ENCODE measurements at places on chromosomes 2 and 18.

GRCh38 chr2:3483227-3483985, 35.9 kb downstream of the ADI1 start:
- DNase-seq: no peak

DNA sequence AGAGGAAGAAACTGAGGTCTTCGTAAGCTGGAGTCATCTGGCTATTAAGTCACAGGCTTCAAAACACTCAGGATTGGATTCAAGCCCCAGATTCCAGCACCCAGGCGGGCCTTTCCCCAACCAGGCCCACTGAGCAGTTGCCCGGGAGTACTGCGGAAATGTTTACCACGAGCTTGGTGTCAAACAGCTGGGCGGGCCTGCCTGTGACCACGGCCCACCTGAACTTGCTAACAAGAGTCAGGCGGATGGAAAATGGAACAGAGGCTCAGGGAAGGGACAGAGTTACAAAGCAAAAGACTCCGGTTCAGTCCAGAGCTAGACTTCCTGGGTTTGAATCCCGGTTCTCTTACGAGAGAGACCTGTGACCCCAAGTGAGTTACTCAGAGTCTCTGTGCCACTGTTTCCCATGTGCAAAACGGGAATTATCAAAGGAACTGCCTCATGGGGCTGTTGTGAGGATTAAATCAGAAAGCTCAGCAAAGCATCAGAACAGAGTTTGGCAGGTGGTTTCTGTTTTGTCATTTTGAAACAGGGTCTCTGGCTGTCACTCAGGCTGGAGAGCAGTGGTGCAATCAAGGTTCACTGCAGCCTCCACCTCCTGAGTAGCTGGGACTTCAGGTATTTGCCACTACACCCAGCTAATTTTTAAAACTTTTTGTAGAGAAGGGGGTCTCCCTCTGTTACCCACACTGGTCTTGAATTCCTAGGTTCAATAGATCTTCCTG, 49.0 kb upstream of the TFCP2L1 start:
- no peak for DNase-seq

DNA sequence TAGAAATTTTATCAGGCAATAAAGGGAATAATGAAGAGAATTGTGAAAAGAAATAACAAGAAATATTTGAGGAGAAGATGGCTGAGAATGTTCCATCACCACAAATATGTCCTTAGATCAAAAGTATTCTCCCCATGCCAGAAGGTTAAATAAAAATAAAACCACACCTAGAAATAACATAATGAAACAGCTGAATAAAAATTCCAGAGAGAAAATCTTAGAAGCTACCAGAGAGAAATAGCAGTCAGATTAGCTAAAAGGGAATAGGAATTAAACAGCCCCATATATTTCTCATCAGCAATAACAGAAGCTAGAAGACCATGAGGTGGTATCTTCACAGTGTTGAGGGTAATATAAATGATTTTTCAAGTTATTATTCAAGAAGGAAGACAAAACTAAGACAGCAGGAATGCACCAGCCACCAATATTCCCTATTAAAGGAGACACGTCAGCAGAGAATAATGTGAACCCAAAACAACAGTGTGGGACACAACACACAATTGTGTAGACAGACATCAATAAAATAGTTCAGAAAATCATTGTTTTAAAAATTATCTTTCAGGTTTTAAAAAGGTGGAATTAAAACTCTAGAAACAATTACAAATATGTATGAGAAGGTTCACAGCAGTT, 82.0 kb upstream of the NEDD4L start:
- no peak for DNase-seq

GRCh38 chr18:8703781-8704301, 1.5 kb upstream of the MTCL1 start:
- DNase-seq: no peak

GRCh38 chr2:105803773-105804172, 59.1 kb downstream of the NCK2 start:
- DNase-seq: peak; percentile 11

DNA sequence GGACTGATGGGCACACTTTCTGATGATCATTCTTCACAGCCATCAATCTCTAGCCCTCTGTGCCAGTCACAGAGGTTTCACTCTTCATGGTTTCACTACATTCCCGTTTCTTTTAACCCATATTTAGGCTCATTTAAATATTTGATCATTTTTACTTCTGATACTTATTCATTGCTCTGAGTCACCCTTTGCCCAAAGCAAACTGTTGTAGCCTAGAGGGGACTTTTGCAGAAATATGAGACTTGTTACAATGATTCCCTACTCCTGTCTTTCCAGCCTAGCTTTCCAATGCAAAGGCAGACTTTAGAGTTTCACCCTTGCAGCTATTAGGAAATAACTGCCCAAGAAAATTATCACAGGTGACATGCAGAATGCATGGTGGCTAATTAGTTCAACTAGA, 444.2 kb downstream of the PTPRM start:
- DNase-seq: no peak

DNA sequence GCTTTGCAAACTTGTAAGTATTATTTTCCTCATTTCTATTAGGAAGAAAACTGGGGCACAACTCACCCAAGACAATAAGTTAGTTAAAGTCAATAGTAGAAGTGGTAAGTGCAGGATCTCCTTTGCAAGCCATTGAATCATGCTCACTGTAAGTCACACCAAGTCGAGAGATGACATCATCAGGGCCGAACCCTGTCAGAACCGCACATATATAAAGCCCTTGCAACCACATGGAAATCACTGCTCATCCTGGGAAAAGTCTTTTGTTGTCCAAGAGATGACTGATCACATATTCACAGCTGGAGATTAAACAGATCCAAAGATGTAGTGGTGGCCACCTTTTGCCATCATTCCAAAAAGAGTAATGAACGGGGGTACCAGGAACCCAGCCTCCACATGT, 484.8 kb upstream of the ID2 start:
- DNase-seq: peak; percentile 11

GRCh38 chr18:11148680-11149440, 509 bp downstream of the PIEZO2 start:
- DNase-seq: peak; percentile 39

All from mesenchymal stem cell (in vitro differentiated cells and primary cell).